Bone marrow (tissue), 2 donors: ENCODE measurements at places on chromosomes 7 and 10.

DNA sequence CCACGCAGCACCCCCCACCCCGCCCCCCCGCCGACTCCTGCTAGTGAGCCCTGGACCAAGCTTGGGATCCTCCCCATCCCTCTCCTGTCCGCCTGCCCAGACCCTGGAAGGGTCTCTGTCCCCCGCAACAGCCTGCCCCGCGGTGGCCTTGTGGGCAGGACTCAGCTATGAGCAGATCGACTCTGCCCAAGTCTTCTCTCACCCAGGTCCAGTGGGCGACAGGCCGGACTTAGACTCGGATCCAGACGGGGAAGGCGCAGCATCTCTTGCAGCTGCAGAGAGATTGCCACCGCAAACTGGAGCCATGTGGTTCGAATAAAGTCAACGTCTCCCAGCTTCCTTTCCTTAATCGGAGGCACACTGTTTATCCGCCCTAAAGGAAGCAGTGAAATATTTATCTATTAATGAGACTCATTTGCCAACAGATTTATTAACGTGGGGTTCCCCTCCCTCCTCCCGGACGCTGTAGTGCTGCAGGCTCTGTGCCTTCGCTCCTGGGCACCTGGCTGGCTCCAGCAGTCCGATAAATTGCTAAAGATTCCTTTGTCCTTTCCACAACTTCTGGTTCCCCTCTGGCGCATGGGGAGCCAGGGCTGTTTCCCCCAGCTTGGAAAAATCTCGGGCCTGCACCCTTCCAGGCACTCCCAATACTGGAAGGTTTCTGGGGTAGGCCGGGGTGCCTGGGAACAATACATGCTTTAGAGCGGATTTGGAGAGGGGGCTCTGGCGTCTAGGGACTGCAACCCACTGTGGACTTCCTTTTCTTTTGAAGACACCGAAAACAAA is 634 bp upstream of the HOXA7 start:
- no peak for DNase-seq

DNA sequence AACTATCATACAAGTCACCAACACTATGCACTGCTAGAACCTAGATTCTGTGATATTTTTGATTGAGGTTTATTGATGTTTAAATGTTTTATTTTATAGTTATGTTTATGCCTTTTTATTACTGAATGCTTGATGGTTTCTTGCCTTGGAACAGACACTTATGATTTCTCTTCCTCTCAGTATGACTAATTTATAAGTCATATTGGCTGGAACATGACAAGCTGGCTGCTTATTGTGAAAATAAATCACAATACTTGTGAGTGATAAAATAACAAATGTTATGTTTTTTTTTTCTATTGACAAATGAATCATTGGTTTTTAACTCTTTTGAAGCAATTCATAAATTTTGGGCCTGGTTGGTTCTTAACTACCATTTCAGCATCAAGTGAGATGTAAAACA is 142.0 kb upstream of the MALRD1 start:
- no peak for DNase-seq

DNA sequence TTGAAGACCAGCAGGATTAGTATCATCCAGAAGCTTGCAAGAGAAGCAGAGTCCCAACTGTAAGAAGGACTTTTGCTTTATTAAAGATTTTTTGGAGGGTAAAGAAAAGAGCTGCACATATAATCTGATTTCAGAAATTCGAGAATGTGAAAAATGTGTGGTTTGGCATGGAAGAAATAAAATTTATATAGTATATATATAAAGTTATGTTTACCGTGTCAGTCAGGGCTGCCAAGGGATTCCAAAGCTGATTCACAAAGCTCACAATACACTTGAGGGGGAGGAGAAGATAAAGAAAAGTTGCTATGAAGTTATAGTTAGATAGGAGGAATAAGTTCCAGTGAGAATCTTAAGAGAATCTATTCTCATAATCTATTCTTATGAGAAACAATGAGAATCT is 231.8 kb upstream of the CACNA2D1 start:
- no peak for DNase-seq

DNA sequence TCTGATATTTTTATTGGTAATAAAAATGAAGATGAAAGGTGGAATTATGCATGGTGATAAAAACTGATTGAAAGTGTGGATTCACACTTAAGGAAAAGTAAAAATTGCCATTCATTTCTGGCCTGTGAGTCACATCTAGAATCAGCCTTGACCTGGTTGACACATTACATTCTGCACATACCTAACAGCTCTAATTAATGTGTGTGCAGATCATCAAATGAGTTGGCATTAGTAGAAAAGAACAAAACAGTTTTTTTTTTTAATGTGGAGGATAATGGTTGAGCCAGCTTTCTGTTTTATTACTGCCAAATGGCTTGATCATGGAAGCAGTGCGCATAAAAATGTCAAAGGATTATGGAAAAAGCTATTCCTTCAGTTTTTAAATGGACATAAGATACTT is 142.6 kb upstream of the TMEM196 start:
- no peak for DNase-seq

- no peak for DNase-seq
These were observed 13.2 kb downstream of the ARHGAP19 start for GRCh38 chr10:97279121-97279815.

DNA sequence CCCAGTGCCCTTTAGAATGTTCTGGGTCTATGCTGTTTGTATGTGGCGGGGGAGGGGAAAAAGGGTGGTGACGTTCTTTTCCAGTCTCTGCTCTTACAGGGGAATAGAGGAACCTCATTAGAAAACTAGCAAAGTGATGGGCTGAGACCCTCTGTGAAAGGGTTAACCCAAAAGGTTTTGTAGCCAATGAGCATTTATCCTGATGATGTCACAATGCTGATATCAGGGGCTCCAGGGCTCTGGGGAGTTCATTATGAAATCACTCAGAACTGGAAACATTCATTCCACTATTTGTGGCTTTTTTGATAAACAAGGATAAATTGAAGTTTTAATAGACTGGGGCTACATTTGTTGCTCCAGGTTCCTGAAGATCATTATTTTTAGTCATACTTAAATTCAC is 71.7 kb downstream of the ARID5B start:
- DNase-seq: no peak

DNA sequence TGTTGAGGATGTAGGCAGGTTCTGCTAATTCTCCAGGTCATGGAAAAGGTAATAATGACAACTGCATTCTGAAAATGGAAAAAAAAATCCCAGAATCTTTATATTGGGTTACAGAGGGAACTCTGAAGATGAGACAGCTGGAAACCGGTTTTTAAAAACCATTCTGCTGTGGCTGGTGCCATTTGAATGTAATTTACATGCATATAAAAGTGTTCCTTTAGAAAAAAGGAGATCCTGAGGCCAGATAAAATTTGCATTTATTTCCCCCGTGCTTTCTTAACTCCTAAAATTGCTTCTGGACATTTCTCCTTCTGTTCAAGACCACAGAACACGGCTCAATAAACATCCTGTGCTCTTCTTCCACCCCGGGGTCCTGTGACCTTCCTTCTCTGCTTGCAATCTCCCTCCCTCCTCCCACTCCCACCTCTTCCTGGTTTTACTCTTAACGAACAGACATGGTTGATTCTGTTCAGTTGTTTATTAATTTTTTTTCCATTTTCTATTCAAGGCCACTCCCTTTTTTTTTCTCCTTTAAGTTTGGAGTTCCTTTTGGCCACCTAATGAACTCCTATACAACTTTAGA is 41.6 kb downstream of the SH2D4B start:
- DNase-seq: no peak

DNA sequence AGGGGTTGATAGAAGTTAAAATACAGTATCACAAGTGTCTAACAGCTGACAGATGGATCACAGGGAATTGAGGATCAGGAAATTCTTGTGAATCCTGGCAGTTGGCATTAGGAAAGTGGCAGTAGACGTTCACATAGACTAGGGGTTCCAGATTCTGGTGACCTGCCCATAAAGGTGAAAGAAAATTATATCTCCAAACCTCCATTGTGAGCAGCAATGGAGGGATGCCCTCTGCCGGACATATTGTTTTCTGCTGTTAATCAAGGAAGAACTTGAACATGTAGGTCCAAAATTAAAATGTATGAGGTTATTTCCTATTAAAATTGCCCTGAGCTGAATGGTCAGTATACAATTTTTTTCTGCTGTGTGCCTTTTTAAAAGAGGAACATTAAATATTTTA is 5.1 kb downstream of the NME8 start:
- DNase-seq: no peak

- DNase-seq: no peak
These were observed 76.9 kb upstream of the EGR2 start for GRCh38 chr10:62893036-62893435.

DNA sequence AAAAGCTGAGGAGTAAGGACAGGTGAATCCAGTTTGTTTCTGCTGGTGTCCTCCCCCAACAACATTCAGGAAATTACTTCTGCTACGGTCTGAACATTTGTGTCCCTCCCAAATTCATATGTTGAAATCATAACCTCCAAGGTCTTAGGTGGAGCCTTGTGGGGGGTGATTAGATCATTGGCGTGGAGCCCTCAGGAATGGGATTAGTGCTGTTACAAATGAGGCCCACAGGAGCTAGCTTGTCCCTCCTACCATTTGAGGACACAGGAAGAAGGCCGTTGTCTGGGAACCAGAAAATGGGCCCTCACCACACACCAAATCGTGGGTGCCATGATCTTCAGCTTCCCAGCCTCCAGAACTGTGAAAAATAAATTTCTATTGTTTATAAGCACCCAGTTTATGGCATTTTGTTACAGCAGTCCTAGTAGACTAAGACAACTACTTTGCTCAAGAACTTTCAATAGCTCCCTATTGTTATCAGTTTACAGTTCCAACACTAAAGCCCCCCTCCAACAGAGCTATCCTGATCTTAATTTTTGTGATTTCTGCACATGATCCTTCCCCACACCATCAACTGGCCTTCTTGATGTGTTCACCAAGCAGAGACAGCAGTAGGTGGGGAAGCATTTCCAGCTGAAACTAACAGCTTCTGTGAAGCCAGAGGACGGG is 2.1 kb upstream of the LRMDA start:
- DNase-seq: no peak

GRCh38 chr10:30540276-30540675 is 89.3 kb downstream of the LYZL2 start:
- no peak for DNase-seq

GRCh38 chr7:65809259-65809981 is 63.5 kb upstream of the VKORC1L1 start:
- DNase-seq: no peak

DNA sequence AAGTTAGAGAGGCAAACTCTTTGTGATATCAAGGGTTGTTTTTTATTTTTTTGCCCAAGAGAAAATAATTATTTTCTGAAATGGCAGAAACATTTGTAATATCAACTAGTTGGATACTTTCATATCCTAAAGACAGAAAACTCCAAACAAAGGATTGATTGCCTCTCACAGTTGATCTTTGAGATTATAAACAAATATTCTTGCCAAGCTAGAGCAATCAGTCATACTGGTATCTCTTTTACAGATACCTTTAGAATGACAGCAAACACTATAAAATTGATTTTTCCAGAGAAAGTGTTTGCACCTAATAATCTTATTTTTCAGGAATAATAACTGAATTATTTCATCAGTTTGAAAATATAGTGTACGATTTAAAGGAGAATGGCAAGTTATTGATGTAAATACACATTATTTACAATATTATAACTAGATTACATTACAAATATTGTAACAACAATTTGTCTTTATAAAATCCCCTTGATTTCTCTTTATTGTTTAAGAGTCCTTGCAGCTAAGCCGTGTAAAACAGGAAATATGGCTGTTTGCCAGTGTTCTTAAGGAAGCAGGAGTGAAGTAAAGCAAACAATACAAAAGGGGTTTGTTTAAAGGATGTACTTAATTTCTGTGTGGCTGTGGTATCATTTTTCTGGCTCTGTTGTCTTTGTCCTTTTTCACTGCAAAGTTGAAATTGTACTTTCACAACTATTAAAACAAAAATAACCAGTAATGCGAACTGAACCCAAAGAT is 58.4 kb downstream of the MAPK8 start:
- no peak for DNase-seq

- DNase-seq: no peak
These were observed 58.5 kb upstream of the EXOC6 start for GRCh38 chr10:92789786-92790185.

DNA sequence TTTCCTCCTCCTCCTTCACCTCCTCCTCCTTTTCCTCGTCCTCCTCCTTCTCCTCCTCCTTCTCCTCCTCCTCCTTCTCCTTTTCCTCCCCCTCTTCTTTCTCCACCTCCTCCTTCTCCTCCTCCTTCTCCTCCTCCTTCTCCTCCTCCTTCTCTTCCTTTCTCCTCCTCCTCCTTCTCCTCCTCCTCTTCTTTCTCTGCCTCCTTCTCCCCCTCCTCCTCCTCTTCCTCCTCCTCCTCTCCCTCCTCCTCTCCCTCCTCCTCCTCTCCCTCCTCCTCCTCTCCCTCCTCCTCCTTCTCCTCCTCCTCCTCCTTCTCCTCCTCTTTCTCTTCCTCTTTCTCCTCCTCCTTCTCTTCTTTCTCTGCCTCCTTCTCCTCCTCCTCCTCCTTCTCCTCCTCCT is 13.6 kb downstream of the PLXNA4 start:
- no peak for DNase-seq

DNA sequence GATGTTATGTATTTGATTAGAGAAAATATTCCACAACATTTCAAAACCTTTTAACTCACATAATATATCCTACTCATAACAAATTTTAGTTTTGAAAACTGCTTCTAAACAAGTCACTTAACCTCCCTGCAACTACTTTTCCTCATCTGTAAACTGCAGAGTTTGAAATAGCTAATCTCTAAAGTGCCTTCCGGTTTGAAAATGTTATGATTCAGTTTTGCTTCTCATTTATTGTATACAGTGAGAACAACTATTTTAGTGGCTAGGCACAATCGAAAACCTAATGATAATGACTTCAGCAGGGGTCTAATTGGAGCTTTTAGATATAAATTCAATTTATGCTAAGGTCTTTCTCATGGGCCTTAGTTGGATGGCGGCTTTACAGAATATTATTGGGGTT is 30.7 kb upstream of the TEX47 start:
- DNase-seq: no peak

- no peak for DNase-seq
These were observed 1.8 kb upstream of the IFIT1 start for GRCh38 chr10:89390476-89391225.

DNA sequence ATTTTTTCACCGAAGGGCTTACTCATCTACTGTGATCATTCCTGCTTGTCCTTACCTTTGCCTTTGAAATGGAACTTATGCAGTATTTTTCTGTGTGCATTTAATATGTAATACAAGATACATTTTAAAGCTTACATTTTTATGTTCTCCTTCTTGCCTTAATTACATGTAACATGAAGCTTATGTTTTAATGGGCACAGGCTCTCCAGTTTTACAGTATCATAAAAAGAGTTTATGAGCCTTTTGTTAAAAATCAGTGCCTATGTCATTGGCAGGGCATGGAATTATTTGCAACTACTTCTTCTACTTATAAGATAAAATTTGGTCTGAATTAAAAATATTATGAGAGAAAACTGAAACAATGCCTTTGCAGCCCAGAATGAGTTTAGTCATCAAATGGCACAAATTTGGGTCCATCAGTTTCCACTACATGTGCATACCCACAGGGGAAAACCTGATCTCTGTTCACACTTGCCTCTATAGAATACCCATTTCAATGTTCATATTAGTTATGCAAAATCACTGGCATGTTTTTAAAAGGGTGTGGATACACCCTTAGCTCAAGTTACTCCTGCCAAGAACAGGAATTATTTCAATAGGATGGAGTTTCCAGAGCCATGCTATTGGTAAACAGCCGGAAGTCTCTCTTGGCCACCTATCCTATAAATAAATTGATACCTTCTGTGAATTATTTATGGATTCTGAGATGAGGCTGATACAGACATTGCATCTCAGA is 27.9 kb upstream of the WNT16 start:
- DNase-seq: no peak

- DNase-seq: no peak
These were observed 160.2 kb downstream of the SH2D4B start for GRCh38 chr10:80697926-80698325.

GRCh38 chr10:120098232-120098930 is 205.9 kb downstream of the SEC23IP start:
- DNase-seq: no peak
